Inflammatory macrophage treated with lipopolysaccharide for 4 hours (primary cell): ENCODE measurements at places on chromosomes 4 and X.

GRCh38 chrX:134870419-134870818, 120.4 kb upstream of the SMIM10 start:
- DNase-seq = no peak

GRCh38 chrX:69216446-69216845, 51.2 kb upstream of the PJA1 start:
- DNase-seq = no peak

GRCh38 chr4:157204634-157205244, 15.8 kb upstream of the GRIA2 start:
- DNase-seq = peak; percentile 25

DNA sequence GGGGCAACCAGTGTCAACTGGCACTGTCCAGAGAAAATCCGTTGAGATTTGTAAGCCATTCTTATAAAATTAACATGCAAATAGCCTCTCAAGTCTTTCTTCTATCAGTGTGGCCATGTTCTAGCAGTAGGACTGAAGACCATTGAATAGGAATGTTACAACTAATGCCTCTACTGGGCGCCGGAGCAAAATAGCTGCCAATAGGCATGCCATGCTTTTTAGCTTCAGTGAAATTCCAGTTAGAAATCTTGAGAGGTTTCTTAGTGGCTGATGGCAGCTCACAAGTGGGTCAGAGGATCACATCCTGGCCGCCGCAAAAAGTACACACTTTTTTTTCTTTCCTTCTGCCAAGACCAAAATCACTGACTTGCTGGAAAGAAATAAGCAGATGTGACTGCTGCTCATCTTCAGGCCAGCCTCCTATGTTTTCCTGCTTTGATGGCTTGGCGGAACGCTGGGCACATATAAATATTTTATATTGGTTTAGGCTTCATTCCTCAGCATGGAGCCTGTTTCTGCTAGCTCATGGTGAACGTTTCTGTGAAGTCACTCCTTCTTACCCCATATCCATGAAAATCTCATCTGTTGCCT, 293.1 kb downstream of the TENM3 start:
- DNase-seq = no peak

DNA sequence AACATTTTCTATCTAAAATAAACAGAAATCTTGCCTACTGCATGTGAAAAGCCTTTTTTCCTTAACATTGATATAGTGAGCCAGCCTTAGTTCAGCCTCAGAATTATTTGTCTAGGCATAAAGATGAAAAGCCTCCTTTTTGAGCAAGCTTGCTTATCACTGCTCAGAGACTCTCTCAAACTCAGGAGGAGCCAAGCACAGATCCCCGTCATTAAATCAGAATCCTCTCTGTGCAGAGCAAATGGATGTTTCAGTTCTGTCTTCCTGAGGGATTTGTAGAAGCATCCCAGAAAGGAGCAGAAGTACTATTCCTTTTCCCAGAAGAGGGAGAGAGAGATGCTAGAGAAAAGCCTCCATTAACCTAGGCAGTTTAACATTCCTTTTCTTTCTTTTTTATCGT, 186.9 kb upstream of the LNX1 start:
- DNase-seq = no peak

GRCh38 chr4:127822430-127822829, 40.3 kb downstream of the HSPA4L start:
- no peak for DNase-seq
